Thoracic aorta (tissue), 2 donors: ENCODE measurements at places on chromosomes 6 and 20. TPM values are rescaled to one million over a fixed set of nuclear protein-coding genes. Genes with fewer than 3 reads are reported as not detected.

GRCh38 chr6:106321940-106322339 is 3.6 kb downstream of the ATG5 start:
- DNase-seq: no peak

GRCh38 chr6:147029923-147030322 is 174.3 kb upstream of the STXBP5 start:
- no peak for DNase-seq

DNA sequence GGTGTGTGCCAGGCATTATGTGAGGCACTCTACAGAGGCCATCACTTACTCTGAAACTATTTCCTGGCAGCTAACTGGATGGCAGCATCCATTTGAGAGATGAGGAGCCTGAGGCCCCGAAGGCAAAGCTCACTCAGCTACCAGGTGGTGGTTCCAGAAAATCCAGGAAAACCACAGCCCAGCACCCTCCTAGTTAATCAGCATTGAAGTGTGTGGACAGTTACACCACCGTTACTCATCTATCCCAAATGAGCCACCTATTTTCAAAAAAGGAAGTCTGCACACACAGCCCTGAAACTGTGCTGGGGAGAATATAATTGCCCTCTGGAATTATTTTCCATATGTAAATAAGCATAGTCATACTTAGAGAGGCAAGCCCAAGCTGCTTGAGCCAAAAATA is 67.4 kb downstream of the CNBD2 start:
- no peak for DNase-seq

DNA sequence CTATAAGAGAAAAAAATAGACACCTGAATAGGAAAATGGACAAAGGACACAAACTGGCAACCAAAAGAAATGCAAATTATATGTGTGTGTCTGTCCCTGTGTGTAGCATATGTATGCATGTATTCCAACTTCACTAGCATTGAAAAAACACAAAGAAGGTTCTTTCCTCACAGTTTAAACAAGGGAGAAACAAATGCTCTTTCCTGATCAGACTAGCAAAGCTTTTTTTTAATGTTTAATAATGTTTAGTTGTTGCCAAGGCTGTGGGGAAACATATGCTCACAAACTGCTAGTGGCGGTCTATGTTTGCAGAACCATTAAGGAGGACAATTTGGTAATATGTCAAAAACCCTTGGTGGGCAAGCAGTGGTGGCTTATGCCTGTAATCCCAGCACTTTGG is 22.4 kb downstream of the SMLR1 start:
- DNase-seq: no peak

- no peak for DNase-seq
These were observed 11.9 kb upstream of the WFDC10A start for GRCh38 chr20:45617591-45617990.

DNA sequence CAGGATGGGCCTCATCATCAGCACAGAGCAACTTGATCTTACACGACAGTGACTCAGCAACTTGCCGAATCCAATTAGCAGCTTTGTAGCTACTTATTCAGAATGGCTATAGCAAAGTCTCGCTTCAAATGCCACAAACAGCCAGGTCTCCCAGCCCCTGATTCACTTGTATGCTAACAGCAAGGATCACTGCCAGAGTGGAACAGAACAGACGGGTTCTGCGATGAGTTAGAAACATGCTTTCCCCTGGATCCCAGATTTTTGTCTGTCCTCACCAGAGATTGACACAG is 254.4 kb downstream of the NRN1 start:
- no peak for DNase-seq

GRCh38 chr20:32971703-32972161 is 32.5 kb downstream of the SUN5 start:
- no peak for DNase-seq

CBFA2T2 gene
- total RNA-seq: 18.0 TPM

DEFB132 gene
- not detected for total RNA-seq

CRISP3 gene
- total RNA-seq: not detected

NKX2-4 gene
- not detected for total RNA-seq

EFCAB8 gene
- total RNA-seq: 1.5 TPM
